ENCODE measurements at places on chromosomes 5 and 9. TPM values are rescaled to one million over a fixed set of nuclear protein-coding genes. Genes with fewer than 3 reads are reported as not detected.

DNA sequence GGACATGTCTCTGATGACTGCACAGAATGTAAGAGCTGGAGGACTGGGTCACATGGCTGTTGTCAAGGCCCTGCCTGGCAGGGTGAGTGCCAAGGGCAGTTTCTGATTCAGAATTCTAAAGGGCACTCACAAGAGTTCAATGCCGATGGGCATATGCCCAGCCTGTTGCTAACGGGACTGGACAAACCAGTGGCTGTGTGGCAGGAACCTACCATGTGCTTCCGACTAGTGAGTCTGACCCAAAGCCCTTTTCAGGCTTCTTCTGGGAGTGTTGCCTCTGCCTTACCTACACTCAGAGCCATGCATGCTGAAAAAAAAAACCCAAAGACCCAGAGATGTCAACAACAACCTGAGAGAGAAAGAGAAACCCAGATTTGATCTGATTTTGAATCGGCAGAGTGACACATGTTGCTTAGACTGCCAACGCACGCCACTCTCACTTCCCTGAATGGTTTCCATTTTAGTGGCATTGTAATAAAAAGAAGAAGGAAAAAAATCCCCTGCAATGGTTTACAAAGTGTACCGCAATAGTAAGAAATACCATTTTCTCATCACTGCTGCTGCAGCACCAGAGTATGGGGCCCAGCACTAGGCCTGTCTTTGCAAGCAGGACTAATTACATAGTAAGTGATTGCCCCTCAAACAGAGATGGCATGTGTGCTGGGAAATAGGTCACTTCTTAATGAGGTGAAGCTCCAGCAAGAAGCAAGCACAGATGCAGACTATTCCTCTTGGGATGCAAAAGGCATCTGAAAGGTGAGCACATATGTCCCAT is 194.3 kb downstream of the PALM2AKAP2 start:
- no peaks in the 10 kb centered on the region for H3K36me3 ChIP-seq
- no peak overlapping the region for H3K4me3 ChIP-seq

DNA sequence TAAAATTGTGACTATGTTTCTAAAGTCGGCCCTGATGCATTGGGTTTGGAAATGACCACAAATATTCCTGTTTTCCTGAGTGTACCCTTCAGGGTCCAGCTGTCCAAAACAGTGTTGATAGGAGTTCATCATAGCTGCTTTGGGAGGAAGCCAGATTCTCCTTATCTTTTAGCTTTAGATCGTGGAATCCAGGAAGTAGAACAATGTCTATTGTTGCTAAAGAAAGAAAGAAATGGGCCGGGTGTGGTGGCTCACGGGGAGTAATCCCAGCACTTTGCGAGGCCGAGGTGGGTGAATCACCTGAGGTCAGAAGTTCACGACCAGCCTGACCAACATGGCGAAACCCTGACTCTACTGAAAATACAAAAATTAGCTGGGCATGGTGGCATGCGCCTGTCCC is 9.5 kb downstream of the CAVIN4 start:
- H3K36me3 ChIP-seq = no peaks in the 10 kb centered on the region
- no peaks in the 10 kb centered on the region for H3K27me3 ChIP-seq

Gene QRFP
- not detected for total RNA-seq

Gene MEIKIN
- not detected for total RNA-seq

Gene ANKRD34B
- not detected for total RNA-seq

Data from activated CD8-positive, alpha-beta T cell treated with anti-CD3 and anti-CD28 coated beads, Interleukin-2, amount 10 ng/mL, durations not matched to agents 7 days and 5 days (primary cell).